ENCODE measurements at places on chromosomes 6 and 20. TPM values are rescaled to one million over a fixed set of nuclear protein-coding genes. Genes with fewer than 3 reads are reported as not detected.

DNA sequence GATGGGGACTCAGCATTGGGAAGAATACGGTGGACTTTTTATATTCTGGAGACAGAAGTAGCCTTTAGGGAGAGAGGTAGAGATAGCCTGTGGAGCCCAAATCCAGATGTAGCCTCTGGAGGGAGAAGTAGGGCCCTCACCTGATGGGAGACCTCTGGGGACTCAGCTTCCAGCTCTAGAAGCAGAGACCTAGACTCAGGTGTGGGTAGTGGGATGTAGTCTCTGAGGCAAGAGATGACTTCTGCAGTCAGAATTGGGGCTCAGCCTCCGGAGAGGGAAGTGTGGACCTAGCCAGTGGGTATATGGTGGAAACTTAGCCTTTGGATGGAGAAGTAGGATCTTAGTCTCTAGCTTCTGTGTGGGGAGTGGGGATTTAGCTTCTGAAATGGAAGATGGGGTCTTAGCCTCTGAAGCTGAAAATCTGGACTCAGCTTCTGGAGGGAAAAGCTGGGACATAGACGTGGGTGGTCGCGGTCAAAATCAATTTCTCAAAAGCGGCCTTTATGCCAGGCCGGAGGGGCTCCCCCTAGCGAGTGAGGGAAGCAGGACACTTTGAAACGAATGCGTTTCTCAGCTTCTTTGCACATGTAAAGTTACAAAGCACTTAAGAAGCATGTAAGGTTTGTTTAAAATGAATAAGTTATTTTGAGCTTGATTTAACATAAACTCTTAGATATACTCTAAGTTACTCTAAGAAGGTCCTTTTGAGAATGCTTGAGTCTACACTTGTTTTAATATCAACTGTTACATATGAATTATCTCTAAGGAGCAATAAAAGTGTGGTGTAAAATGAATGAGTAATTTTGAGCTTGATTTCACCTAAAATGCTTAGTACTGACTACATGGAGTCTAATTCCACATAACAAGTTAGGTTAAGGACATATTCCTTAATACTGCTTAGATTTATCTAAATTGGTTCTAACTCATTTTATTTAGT is 12.9 kb upstream of the ZNF343 start:
- peak; percentile 63 for DNase-seq

- DNase-seq: peak; percentile 94
Observed at GRCh38 chr6:30877419-30878262, 6.7 kb upstream of the DDR1 start.

DNA sequence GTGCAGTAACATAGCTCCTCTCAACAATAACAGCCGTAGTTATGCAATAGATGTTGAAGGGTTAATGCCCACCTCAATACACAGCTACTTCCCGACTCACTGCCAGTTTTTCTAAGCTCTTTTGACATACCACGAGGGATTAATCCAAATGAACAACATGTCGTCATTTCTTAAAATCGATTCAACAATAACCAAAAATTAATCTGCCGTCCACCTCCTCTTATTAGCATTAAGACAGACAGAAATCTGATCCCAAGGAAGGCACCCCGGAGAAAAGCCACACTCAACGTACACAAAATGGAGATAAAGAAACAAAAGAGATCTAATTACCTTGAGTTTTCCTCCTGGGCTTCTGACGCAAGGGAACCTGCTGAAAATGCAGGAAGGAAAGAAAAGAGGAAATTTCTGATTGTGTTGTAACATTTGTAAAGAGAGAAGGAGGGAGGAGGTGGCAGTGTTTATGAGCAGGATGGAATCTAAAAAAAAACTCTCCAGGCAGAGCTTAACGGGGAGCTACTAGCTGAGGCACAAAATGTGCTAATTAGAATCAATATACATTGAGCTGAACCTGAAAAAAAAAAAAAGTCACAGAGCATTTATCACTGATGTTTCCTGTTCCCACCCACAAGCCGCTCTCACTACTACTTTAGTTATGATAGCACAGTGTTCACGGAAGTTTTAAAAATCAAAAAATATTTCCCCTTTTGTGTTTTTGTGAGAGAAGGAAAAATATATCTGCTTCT is 109.3 kb downstream of the IPCEF1 start:
- no peak for DNase-seq

GRCh38 chr6:17197607-17198006 is 83.6 kb upstream of the RBM24 start:
- no peak for DNase-seq

Gene VSX1
- not detected for total RNA-seq

GRCh38 chr20:5689463-5689862 is 60.7 kb upstream of the SHLD1 start:
- no peak for DNase-seq

Gene LPA
- total RNA-seq: not detected

Gene TFAP2A
- 29.4 TPM for total RNA-seq

- DNase-seq: peak; percentile 91
Observed at GRCh38 chr6:27297857-27298730, 14.0 kb downstream of the POM121L2 start.

GRCh38 chr6:46794068-46794467 is 879 bp downstream of the MEP1A start:
- DNase-seq: peak; percentile 30

Gene CASS4
- 0.04 TPM for total RNA-seq

- no peak for DNase-seq
Observed at GRCh38 chr6:36886950-36887618, 1.3 kb downstream of the C6orf89 start.

GRCh38 chr20:32871627-32872160 is 13.0 kb downstream of the EFCAB8 start:
- DNase-seq: no peak

Gene SAMD10
- total RNA-seq: 13.4 TPM

DNA sequence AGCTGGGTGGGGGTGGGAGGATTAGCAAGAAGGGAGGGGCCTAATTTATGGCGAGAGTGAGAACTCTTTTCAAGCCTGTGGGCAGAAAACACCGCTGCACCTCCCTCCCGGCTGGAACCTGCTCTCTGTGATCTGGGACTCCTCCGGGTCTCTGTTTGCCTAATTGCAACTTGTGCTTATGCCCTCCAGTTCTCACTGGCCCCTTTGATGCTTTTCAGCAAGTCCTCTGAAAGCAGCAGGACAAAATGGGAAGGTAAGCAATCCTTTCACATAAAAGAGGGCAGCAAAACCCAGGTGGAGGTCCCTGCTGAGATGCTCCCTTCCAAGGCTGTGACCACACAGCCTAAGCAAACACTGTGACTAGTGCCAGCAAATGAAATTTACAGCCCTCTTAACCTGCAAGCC is 523.0 kb upstream of the FLRT3 start:
- peak; percentile 53 for DNase-seq

DNA sequence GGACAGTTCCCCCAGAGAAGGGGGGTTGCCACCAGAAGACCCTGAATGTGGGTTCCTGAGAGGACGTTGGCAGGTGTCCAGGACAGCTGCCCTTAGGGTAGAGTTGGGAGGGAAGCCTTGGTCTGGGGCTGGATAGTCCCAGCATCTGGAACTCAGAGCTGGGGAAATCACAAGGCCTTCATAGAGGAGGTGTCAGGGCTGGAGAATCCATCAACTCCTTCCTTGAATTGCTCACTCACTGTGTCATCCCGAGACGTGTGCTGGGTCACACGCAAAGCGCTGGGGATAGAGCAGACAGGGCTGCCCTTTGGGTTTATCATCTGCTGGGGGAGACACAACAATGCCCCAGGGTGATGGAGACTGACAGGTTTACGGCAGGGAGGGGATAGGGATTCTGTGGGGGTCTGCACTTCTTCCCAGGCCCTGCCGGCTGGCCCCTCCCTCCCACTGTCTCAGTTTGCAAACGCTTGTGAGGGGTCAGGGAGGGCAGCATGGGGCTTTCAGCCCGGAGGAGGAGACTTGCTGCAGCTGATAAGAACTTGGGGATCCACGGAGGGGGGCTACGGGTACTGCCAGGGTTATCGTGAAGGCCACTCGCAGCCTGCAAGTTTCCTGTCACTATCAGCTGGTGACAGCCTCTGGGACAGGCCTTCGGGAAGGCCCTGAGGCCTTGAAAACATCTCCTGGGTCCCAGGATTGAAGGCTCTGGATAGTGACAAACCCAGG is 18.6 kb downstream of the RBM38 start:
- DNase-seq: no peak

DNA sequence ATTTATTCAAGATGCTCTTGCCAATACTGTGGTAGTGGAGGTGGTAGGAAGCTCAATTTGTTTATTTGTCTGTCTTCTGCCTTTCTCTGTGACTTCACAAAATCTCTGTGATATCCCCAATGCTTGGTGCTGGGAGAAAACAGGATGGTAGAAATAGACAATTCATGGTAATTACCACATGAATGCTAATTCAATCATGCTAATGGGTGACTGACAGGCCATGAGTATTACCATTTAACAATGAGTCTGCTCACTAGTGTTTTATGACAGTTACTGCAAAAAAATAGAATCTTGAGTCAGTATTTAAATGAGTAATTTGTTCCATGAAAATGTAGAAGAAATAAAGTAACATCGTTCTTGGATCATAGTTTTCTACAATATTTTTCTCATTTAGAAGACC is 52.3 kb upstream of the FABP7 start:
- no peak for DNase-seq

Gene TAGAP
- not detected for total RNA-seq

GRCh38 chr6:52497652-52498408 is 77.7 kb downstream of the EFHC1 start:
- DNase-seq: no peak

DNA sequence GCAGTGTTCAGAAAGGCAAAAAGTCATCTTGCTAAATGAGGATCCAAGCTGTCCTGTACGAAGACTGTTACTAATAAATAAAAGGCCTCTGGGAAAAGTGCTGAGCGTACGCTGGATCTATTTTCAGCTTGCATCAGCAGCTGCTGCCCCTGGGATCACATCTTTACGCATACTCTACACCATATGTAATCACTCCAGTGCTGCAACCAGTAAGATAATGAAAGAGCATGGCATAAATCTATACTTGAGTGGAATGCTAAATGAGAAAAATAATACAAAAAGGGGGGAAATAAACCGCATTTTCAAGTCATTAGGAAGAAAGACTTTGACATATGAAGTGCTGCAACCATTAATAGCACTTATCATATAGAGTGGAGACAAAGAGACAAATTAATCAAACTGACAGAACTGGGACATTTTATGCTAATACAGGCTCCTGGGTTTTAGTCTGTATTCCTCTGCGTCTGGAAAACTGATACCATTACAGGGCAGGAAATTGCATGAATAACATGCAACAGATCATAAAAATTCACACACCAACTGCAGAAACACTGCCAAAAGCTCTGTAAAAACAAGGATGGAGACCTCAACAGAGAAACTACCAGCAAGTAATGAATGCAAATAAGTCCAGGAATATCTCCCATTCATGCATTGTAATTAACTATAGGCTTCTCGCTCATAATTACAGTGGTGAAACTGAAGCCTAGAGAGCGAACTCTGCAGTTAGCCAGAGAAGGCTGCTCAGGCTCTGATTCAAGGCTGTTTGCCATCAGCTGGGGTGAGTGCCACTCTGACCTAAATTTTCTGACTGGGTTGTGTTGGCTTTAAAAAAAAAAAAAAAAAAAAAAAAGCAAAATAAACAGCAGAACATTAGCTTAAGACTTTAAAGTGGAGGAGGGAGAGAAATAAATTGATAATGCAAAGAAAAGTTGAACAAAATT is 83.8 kb downstream of the GJA10 start:
- DNase-seq: no peak
